Right atrium auricular region (tissue), 2 donors: ENCODE measurements at places on chromosomes 4 and X.

- H3K4me1 ChIP-seq: peaks cover 33% of the 10 kb centered on the region
- H3K27ac ChIP-seq: peak within 1 kb of the TSS; percentile 66
- H3K27me3 ChIP-seq: no peaks in the 10 kb centered on the region
- DNase-seq: peak; percentile 79
Observed at GRCh38 chrX:53281321-53281822, at the start of gene IQSEC2. Gene IQSEC2, minus strand, starts transcription at chrX:53281584.

DNA sequence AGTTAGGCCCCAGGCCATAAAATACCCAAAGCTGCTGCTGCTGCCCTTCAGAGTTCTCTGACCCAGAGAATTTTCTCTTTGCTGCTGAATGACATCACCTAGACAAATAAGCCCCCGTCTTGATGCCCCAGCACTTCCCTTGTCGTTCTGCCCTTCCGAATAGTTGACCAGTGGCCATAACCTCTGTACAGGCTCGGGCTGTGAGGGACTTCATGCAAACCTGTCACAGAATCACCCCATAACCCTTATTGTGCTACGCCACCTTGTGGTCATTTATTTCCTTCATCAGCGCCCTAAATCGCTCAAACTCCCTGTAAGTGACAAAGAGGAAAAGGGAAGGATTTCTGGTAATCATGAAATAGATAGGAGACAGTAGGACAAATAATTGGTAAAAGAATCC, 18.8 kb downstream of the SPACA5 start:
- H3K27me3 ChIP-seq: no peaks in the 10 kb centered on the region
- no peak for DNase-seq
- no peak overlapping the region for H3K27ac ChIP-seq

DNA sequence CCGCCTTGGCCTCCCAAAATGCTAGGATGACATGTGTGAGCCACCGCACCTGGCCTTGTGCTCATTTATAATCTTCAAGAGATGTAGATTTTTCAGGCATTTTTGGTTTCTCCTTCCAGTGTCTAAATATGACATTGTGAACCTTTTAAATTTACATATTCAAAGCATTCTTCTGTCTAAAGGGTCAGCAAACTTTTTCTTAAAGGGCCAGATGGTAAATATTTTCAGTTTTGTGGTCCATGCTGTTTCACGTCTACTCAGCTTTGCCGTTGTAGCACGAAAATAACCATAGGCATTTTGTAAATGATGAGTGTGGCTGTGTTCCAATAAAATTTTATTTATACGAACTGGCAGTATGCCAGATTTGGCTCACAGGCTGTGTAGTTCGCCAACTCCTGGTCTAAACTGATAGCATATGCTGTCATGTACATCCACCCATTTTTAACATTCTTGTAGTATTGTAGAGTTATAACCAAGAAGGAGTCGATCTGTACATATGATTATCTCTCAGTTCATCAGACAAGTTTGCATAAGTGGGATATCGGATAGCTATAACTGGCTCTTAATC, 12.7 kb upstream of the GCNA start:
- no peak for DNase-seq
- H3K27ac ChIP-seq: no peak overlapping the region
- no peak overlapping the region for H3K4me3 ChIP-seq
- peaks cover 70% of the 10 kb centered on the region for H3K36me3 ChIP-seq
- no peaks in the 10 kb centered on the region for H3K4me1 ChIP-seq
- no peaks in the 10 kb centered on the region for H3K27me3 ChIP-seq

- H3K4me3 ChIP-seq: no peak overlapping the region
- H3K36me3 ChIP-seq: no peaks in the 10 kb centered on the region
- H3K27ac ChIP-seq: no peak overlapping the region
- H3K27me3 ChIP-seq: no peaks in the 10 kb centered on the region
- no peaks in the 10 kb centered on the region for H3K4me1 ChIP-seq
- DNase-seq: no peak
Observed at GRCh38 chrX:2451501-2452316, 49.1 kb downstream of the DHRSX start.

DNA sequence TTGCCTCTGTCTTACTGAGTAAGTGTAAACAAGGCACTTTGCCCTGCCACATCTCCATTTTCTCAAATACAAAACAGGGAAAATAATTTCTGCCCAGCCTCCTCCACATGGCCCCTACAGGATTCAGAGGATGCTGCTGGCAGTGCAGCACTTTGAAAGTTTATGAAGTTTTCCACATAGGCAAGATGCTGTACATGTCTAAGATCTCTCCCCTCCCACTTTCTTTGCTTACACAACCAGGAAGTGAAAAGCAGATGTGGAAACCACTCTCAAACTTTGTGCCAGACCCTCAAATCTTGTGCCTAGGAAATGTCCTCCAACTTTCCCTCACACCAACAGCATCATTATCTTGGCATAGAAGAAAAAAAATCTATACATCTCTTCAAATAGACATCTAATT, 257.0 kb upstream of the LDB2 start:
- no peak overlapping the region for H3K27ac ChIP-seq
- no peak overlapping the region for H3K4me3 ChIP-seq
- no peaks in the 10 kb centered on the region for H3K27me3 ChIP-seq
- no peaks in the 10 kb centered on the region for H3K36me3 ChIP-seq
- DNase-seq: no peak

GRCh38 chrX:153878969-153879653, 6.9 kb downstream of the L1CAM start:
- no peak overlapping the region for H3K27ac ChIP-seq
- no peak for DNase-seq
- H3K4me1 ChIP-seq: no peaks in the 10 kb centered on the region
- H3K4me3 ChIP-seq: no peak overlapping the region
- no peaks in the 10 kb centered on the region for H3K36me3 ChIP-seq

DNA sequence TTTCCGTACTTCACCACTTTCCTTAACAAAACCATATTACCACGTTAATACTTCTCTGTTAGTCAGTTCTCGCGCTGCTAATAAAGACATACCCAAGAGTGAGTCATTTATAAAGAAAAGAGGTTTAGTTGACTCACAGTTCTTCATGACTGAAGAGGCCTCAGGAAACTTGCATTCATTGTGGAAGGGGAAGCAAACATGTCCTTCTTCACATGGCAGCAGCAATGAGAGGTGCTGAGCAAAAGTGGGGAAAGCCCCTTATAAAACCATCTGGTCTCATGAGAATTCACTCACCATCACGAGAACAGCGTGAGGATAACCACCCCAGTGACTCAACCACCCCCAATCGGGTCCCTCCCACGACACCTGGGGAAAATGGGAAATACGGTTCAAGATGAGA, 289.8 kb upstream of the CLNK start:
- DNase-seq: no peak
- H3K4me1 ChIP-seq: no peaks in the 10 kb centered on the region
- no peak overlapping the region for H3K27ac ChIP-seq
- H3K36me3 ChIP-seq: no peaks in the 10 kb centered on the region
- H3K4me3 ChIP-seq: no peak overlapping the region

DNA sequence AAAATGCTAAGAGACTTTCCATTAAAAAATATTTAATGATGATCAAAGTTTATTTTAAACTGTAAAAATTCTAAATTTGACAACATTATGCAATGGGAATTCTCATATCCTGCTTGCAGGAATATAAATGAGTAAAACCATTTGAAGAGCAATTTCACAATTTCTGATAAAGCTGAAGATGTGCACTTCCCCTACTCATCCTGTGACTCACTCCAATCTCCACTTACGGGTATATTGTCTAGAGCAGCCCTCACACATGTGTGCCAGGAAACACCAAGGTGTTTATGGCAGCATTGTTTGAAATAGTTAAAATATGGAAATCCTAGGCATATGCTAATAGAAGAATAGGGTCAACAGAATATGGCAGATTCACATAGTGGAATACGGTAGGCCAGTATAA, 158.4 kb downstream of the PDHA2 start:
- H3K4me1 ChIP-seq: no peaks in the 10 kb centered on the region
- DNase-seq: no peak
- H3K27me3 ChIP-seq: no peaks in the 10 kb centered on the region
- no peak overlapping the region for H3K4me3 ChIP-seq
